ENCODE measurements at places on chromosomes 16 and 17. TPM values are rescaled to one million over a fixed set of nuclear protein-coding genes. Genes with fewer than 3 reads are reported as not detected.

DNA sequence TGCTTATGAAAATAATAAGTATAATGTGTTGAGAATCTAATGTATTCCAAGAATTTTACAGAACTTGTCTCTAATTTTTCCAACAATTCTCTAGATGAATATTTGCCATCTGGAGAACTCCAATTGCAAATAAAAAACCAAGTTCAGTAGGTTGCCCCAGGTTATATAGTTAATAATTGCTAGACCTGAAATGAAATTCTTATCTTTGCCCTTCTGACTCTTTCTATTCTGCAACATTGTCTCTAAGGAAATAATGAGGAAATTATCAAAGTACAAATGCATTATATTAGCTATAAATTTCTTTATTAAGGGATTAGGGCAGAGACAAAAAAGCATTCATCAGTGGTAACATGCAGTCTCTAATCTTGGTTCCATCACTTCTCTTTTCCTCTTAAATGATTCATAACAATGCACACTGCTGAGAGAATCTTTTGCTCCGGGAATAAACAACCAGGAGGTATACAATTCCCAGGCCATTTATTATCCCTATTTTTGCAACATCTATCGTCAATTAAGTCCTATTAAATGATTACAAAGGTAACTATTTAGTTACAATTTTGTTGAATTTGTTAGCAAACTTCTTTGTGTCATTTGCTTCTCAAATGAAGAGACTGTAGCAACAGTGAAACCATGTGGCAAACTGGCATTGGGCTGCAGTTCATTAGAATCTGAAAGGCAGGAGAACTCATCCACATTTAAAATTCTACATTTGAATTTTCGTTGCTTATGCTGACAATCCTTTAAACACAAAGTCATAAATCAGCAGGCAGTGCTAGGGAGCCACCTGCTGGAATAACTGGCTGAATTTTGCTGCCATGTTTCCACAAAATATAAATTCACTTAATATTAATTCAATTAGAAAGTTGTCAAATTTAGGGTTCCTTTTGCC lies 349.6 kb downstream of the KIF2B start:
- DNase-seq = no peak

DNA sequence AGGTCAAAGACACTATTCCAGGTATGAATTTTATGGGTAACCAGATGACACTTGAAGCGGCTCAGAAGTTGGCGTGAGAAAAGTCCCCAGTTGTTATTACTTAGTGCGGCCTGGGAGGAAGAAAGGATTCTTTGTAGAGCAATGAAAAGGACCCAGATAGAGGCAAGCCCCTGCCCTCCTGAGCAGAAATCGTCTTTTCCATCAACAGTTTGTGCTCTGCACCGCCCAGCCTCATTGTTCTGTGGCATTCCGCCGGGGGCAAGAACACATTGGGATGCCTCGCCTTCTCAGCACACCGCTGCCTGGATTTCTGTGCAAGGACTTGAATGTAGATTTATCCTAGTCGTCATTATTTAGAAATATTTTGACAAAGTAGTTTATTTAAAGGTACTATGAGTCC lies 32.7 kb upstream of the CRHR1 start:
- no peak for DNase-seq

DNA sequence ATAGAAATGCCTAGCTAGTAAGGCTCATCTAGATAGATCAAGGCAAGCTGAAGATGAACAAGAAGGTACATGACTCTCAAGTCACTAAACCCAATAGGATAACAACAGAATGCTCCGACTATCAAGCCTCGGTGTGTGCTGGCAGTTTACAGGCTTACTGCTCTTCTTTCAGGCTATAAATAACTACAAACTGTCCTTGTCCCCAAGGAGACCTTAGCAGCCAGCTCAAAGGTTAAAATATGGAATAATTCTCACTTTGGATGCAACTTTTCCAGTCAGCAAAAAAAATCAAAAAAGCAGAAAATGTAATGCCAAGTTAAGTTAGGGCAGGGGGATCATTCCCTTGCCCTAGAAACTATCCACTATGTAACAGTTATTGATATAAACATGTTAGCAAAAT lies 44.6 kb downstream of the SPOP start:
- DNase-seq = no peak

The ENGASE gene
- 12.8 TPM for total RNA-seq

The TPSB2 gene
- not detected for total RNA-seq

DNA sequence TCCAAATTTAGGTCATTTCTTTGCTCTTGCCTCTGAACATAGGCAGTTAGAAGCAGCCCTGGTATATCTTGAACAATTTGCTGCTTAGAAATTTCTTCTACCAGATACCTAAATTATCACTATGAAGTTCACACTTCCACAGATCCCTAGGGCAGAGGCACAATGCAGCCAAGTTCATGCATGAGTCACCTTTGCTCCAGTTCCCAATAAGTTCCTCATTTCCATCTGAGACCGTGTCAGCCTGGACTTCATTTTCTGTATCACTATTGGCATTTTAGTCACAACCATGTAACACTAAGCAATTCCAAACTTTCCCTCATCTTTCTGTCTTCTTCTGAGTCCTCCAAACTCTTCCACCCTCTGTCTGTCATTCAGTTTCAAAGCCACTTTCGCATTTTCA lies 45.0 kb downstream of the KCNJ16 start:
- no peak for DNase-seq

The CDH1 gene
- 0.48 TPM for total RNA-seq
